HuH-7.5 (cell line): ENCODE measurements at places on chromosomes 2 and 18.

GRCh38 chr2:19207452-19207851 lies 151.0 kb downstream of the OSR1 start:
- no peak for DNase-seq

DNA sequence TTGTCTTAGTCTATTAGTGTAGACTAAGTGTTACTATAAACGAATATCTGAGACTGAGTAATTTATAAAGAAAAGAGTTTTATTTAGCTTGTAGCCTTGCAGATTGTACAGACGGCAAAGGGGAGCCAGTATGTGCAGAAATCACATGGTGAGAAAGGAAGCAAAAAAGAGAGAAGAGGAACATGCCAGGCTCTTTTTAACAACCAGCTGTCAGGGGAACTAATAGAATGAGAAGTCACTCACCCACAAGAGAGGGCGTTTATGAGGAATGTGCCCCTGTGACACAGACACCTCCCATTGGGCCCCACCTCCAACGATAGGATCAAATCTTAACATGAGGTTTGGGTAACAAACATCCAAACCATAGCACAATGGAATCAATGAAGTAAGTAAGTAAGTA lies 20.6 kb upstream of the ZNF804A start:
- no peak for DNase-seq

DNA sequence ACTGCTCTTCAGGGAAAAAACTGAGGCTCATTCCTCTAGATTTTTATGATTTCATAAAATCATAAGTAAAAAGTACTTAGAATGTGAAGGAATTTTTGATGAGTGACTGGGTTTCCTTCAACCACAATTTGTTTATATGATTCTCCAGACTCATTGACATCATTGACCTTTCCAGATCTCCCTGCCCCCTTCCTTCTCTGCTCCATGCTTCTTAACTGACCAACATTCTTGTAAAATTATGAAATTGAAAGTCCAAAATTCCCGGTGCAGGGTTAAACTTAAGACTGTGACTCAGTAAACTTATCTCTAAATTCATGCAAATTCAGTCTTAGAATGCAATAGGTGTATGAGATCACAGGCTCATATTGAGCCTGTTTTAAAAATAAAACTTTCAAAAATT lies 648.9 kb downstream of the TDRD15 start:
- DNase-seq, result no peak

DNA sequence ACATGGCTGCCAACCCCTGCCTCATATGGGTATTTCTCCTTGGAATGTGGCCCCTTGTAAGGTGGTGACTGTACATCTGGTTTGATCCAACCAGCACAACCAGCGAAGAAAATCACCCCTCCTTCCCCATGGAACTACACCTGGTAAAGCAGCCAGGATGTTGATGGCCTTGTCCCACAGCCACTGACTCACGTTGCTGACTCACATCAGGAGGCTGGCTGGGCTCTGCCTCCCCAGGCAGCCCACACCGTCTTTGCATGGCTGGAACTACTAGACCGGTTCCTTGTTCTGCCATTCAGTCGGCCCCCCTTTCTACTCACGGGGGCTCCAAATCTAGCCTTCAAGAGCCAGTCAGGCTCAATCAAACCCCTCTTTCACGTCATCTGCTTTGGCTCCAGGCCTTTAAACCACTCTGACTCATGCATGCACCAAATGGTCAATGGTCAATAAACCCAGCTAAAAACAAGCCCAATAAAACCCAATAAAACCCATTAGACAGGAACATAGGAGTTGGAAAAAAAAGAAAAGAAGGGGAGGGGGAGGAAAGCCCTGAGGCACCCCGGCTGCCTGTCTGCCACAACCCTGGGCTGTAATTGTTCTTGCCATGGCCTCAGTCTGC lies 114.8 kb downstream of the PLB1 start:
- no peak for DNase-seq

- no peak for DNase-seq
Observed at GRCh38 chr2:129133692-129134641, 815.3 kb upstream of the HS6ST1 start.

GRCh38 chr2:239601880-239602279 lies 201.1 kb upstream of the HDAC4 start:
- no peak for DNase-seq

DNA sequence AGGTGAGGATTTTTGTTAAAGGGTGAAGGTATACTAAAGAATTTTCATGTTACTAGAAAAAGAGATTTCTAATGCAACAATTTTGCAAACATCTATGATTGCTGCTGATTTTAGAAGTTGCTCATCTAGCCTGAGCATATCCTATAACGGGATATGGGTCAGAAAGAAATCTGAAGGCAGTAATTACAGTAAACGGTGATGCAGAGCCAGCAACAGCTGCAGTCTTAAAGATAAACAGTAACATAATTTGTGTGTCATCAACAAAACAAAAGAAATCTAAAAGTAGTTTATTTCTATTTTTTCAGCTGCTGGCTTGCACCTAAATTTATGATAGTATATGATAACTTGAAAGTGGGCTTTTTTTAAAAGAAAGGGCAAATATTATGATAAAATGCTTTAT lies 215.7 kb downstream of the SLC4A10 start:
- no peak for DNase-seq

- no peak for DNase-seq
Observed at GRCh38 chr2:79620679-79621078, 107.8 kb downstream of the CTNNA2 start.

- DNase-seq, result no peak
Observed at GRCh38 chr18:55588870-55589595, 1.0 kb upstream of the TCF4 start.

GRCh38 chr2:222194669-222195068 lies 104.1 kb downstream of the PAX3 start:
- DNase-seq, result no peak

GRCh38 chr2:66305718-66306117 lies 129.2 kb upstream of the MEIS1 start:
- DNase-seq, result no peak

DNA sequence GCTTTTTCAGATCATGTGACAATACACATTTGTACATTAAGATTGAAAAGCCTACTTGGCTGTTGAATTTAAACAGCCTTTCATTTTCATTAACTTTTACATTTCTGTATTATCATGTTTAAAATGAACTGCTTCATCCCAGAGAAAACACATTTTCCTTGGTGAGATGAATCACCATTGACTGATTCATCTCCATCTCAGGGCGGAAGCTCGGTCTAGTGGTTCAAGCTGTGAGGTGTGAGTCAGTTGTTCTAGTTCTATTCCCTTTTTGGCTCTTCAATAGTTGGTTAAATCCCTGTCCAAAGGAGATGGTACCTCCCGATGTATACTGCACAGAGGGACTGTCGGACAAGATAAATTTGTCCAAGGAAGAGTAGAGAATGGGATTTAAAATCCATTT lies 189.7 kb downstream of the ADCYAP1 start:
- no peak for DNase-seq
